Right lung (tissue), 10 donors: ENCODE measurements at places on chromosomes 5 and 9. TPM values are rescaled to one million over a fixed set of nuclear protein-coding genes. Genes with fewer than 3 reads are reported as not detected.
A peak's percentile ranks its signal among the peaks of the same experiment; 100 is the strongest.

GRCh38 chr5:131147258-131147657 is 17.8 kb downstream of the HINT1 start:
- DNase-seq = no peak

DNA sequence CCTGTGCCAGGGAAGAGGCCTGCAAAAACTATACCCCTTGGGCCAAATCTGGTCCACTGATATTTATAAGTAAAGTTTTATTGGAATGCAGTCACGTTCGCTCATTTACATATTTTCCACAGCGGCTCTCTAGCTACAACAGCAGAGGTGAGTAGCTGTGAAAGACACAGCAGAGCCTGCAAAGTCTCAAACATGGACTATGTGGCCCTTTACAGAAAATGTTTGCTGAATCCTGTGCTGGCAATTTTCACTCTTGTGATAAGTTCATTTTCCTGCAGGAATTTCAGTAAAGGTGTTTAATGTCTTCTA is 70.1 kb downstream of the EPB41L4B start:
- DNase-seq = no peak

- DNase-seq = no peak
Observed at GRCh38 chr5:171906066-171906570, 100.3 kb downstream of the FBXW11 start.

Gene ADRA1B
- 0.85 TPM for polyA plus RNA-seq

GRCh38 chr5:8844847-8845246 is 701.0 kb downstream of the SEMA5A start:
- no peak for DNase-seq

Gene ESM1
- polyA plus RNA-seq = 6.3 TPM

- DNase-seq = peak; percentile 84
Observed at GRCh38 chr9:107749787-107750444, 260.3 kb upstream of the KLF4 start.

DNA sequence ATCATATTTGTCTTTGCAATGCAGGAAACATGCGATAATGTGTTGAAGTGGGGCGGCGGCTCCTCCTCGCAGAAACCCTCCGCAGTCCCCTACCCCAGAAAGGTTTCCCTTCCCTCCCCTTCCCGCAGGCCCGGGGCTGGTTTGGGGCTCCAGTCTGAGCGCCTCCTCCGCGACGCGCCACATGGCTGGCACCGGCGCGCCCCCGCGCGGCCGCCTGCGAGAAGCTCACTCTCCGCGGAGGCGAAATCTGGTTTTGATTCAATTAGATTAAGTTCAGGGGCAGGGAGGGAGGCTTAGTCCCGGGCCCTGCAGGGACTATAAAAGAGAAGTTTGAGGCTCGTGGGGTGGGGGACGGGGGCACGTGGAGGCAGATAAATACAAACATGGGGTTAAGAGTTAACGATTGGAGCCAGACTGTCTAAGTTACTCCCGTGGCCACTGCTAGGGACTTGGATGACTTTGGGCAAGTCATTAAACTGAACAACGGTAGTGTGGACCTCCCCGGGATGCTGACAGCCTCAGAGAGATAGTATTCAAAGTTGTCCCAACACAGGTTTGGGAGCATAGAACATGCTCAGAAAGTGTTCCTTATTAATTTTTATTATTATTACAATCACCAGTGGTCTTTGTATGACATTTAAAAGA is 69.4 kb downstream of the MSX2 start:
- DNase-seq = peak; percentile 52

DNA sequence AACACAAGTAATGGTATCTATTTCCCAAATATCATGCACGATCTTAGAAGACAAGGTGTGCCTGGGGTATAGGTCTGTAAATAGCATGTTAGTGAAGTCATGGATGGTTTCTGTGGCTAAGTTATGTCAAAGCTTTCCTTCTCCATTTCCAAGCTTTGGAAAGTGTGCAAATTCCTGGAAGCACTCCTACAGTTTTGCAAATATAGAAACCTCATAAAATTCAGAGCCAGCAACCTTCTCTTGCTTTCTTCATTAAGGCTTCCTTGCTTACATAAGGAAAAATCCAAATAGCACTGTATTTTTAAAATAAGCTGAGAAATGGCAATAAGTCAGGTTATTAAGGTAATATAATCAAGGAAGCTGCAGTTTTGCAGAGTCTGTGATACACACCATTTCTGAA is 134.6 kb upstream of the DPYSL3 start:
- no peak for DNase-seq

Gene PCDHA9
- 0.10 TPM for polyA plus RNA-seq

- peak; percentile 86 for DNase-seq
Observed at GRCh38 chr5:150599917-150600511, 40.4 kb upstream of the SYNPO start.

Gene CDC23
- polyA plus RNA-seq = 54.8 TPM

GRCh38 chr5:105684799-105685198 is 1985.9 kb downstream of the EFNA5 start:
- DNase-seq = no peak

DNA sequence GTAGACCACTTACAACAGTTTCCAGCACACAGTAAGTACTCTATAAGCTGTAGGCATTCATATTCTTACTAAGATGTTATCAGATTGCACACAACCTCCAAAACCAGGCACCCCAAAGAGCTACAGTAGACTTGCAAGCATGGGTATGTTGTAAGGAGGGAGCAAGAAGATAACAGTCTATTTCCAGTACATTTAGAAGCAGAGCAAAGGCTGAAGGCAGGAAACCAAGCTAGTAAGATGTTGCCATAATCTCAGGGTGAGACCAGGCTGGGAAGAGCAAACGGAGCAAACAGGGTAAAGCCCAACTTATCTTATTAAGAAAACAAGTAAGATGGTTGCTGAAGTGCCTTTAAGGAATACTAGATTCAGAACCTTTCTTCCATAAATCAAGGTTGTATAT is 161.1 kb downstream of the GLIS3 start:
- no peak for DNase-seq

GRCh38 chr5:13673511-13673910 is 271.0 kb downstream of the DNAH5 start:
- no peak for DNase-seq

DNA sequence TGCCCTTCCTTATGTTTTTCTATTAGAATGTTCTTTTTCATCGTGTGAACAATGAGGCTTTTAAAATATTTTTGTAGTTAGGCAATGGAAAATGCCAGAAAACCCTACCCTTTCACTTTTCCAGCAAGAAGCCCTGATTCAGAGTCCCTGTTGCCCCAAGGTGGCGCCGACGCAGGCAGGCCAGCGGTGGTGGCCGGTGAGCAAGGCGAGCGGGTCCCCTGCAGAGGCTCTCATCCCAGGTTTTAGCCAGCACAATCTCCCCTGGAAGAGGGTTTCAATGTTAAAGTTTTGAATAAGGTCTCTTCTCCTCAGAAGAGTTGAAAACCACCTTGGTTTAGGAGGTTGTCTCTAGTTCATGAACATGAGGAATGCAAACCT is 40.8 kb upstream of the CKMT2 start:
- no peak for DNase-seq

DNA sequence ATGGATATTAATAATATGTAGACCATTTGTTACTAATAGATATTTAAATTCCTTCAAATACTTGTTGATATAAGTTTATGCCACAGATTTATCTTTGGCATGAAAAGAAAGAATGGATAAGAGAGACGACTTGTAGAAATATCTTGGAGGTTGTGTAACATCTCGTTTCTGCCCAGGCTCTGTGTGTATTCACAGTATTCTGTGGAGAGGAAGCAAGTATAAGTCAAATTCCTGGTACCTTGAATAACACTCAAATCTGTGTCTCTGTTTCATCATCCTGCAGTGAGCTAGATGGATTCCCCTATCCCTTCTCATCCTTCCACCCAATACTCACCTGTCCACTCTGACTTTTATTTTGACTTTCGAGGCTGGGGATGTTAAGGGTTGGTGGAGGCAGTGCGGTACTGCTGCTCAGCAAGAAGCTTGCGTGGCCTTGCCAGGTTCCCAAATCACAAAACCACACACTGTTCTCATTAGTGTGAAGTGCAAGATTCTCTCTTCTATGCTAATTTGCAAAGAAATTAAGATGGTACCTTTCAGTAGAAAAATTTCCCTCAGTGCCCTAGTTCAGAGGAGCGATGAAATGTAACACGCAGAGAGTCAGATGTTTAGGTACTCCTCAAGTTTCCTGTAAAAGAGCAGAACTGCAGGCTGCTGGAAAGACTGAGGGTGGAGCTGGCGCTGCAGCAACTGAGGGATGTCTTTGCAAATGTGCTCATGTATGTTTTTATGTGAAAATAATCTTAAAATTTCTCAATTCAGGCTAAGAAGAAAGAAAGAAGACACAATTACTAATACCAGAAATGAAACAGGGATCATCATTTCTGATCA is 42.6 kb upstream of the ANKRD18A start:
- no peak for DNase-seq

- no peak for DNase-seq
Observed at GRCh38 chr5:59132131-59132530, 549.3 kb downstream of the RAB3C start.

GRCh38 chr5:86465052-86465838 is 152.5 kb upstream of the COX7C start:
- DNase-seq = no peak

Gene IL17B
- 1.1 TPM for polyA plus RNA-seq

GRCh38 chr9:115162946-115163345 is 45.0 kb upstream of the TNC start:
- no peak for DNase-seq

DNA sequence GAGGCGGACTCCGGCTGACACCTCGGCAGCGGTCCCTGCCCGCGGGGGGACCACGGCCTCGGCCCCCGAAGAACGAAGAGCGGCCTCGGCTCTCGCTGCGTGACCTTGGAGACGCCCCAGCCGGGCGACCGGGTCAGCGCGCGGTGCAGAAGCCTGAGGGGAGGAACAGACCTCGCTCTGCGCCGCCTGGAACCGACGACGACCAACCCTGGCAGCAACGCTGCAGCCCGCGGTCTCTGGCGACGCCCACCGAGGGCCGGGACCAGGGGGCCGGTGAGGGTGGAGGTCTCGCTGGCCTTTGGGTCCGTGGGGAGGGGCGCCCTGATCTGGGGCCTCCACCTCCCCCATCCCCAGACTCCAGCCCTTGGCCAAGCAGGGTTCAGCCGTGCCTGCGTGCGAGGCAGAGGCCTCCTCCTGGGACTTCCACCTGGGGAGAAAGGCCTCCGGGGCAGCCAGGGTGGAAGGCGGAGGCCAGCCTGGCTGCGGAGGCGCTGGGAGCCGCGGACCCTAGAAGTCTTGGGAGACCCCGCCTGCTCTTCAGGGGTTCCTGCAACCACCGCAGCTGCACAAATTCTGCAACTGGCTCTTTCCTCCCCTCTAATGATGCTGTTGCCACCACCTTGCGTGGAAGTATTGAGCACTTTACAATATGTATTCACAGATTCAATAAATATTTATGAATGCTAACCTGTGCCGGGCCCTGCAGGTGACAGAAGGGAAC is 44.3 kb upstream of the SLC12A7 start:
- DNase-seq = no peak

DNA sequence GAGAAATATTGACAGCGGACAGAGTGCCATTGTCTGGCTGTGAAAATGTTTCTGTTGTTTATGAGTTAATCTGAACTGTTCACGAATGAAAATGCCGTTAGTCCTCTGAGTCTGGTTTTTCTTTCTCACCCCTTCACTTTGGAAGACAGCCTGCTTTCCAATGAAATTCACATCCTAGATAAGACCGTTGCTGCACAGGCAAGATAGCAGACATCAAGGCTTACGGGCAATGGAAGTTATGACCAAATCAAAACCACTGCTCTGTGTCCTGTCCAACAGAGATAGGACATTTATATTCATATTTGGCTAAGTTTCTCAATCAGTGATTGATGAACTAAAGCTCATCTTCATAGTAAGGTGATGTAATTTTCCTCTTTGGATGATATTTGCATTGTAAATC is 180.0 kb upstream of the DMAC1 start:
- DNase-seq = no peak

Gene SLC34A3
- polyA plus RNA-seq = 2.5 TPM

DNA sequence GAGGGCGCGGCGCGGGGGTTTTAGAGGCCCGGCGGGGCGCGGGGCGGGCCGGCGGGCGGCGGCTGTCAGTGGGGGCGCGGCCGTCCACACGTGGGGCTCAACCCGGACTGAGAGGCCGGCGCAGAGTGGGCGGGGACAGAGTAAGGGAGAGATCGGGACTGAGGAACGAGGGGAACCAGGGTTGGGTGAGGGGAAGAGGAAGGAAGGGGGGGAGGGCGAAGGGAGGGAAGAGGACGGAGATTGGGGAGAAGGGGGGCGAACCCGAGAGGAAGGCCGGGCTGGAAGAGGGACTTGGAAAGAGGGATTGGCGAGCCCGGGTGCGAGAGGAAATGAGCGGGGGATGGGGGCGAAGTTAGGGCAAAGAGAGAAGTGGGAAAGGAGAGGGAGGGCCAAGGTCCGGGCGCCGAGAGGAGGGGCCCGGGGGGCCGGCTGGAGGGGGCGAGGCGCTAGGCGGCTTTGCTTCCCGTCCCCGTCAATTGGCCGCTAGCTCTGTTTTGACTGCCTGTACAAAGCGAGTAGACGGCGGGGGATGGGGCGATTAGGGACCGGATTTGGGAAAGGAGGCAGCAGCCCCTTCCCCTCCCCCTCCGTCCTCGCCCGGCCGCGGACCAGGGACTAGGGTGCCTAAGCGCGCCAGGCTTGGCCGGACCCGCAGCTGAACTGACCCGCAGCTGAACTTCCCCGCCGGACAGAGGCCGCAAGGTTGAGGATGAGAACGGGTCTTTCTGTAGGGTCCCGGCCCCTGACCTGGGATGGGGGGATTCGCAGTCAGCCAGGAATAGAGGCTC is 399 bp upstream of the FBN2 start:
- peak; percentile 91 for DNase-seq

- DNase-seq = no peak
Observed at GRCh38 chr5:92070786-92071185, 687.7 kb upstream of the ARRDC3 start.

Gene ZFP2
- polyA plus RNA-seq = 4.6 TPM

- peak; percentile 79 for DNase-seq
Observed at GRCh38 chr9:33165263-33166151, 1.6 kb downstream of the B4GALT1 start.

DNA sequence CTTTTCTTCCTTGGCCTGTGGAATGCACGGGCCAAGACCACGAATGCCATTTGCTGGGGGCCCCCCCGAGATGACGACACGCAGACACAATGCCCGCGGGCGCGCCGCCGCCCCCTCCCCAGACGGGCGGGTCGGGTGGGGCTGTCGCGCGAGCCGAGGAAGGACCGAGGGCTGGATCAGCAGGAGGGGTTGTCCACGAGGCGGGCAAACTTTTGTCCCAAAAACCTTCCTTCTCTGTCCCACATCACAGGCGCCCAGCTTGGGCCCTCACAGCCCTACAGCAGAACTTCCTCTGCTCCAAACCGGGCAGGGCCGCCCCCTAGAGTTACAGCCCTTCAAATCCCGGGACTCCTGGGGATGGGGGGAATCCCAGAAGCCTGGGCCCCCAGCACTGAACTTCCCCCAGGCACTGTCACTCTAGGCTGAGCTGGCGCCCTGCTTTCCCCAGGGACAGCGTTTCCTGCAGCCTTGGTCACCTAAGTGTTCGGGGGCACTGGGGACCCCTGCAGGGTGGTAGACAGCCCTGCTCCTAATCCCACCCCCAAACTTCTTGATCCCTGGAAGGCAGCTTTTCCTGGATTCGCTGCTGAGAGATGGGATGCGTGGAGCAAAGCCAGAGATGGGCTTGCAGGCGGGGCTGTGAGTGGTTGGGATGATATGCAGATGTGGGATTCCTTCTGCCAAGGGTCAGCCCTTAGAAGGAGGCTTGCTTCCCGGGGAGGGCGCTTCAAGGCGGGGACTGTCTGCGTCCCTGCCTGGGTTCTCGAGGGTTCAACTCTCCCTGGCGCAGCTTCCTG is 980 bp downstream of the COL5A1 start:
- DNase-seq = peak; percentile 95
